Stomach (tissue), 19 donors: ENCODE measurements at places on chromosomes 7 and 10. TPM values are rescaled to one million over a fixed set of nuclear protein-coding genes. Genes with fewer than 3 reads are reported as not detected.

CUBN gene
- 0.10 TPM for polyA plus RNA-seq

GRCh38 chr10:23514321-23514720 is 75.4 kb downstream of the OTUD1 start:
- H3K27ac ChIP-seq = no peak overlapping the region
- no peaks in the 10 kb centered on the region for H3K4me1 ChIP-seq
- no peak overlapping the region for H3K4me3 ChIP-seq

- peak overlapping the region; percentile 65 for H3K27ac ChIP-seq
- H3K4me3 ChIP-seq = no peak overlapping the region
- H3K36me3 ChIP-seq = no peaks in the 10 kb centered on the region
- H3K27me3 ChIP-seq = no peaks in the 10 kb centered on the region
- peaks cover 33% of the 10 kb centered on the region for H3K4me1 ChIP-seq
Observed at GRCh38 chr7:90111-91063, 102.0 kb upstream of the FAM20C start.

- no peak overlapping the region for H3K27ac ChIP-seq
- no peaks in the 10 kb centered on the region for H3K27me3 ChIP-seq
- H3K4me1 ChIP-seq = peaks cover 3% of the 10 kb centered on the region
- no peak overlapping the region for H3K4me3 ChIP-seq
- no peaks in the 10 kb centered on the region for H3K36me3 ChIP-seq
Observed at GRCh38 chr7:149317986-149318672, 56.1 kb downstream of the ZNF783 start.

GRCh38 chr10:5243521-5243987 is 46.9 kb downstream of the AKR1C4 start:
- H3K27me3 ChIP-seq = no peaks in the 10 kb centered on the region
- no peak overlapping the region for H3K27ac ChIP-seq
- no peak overlapping the region for H3K4me3 ChIP-seq
- H3K36me3 ChIP-seq = no peaks in the 10 kb centered on the region
- no peaks in the 10 kb centered on the region for H3K4me1 ChIP-seq
- no peak for DNase-seq

GRCh38 chr7:121447911-121448300 is 51.8 kb upstream of the FAM3C start:
- no peaks in the 10 kb centered on the region for H3K27me3 ChIP-seq
- DNase-seq = no peak
- H3K27ac ChIP-seq = no peak overlapping the region
- no peaks in the 10 kb centered on the region for H3K4me1 ChIP-seq

- DNase-seq = peak; percentile 34
- no peaks in the 10 kb centered on the region for H3K36me3 ChIP-seq
- no peak overlapping the region for H3K4me3 ChIP-seq
- peaks cover 13% of the 10 kb centered on the region for H3K4me1 ChIP-seq
- H3K27ac ChIP-seq = no peak overlapping the region
Observed at GRCh38 chr10:45427970-45428366, 54.0 kb downstream of the ALOX5 start.

GRCh38 chr7:150927956-150928344 is 50.2 kb downstream of the KCNH2 start:
- H3K4me1 ChIP-seq = no peaks in the 10 kb centered on the region
- H3K4me3 ChIP-seq = no peak overlapping the region
- peak; percentile 53 for DNase-seq
- no peak overlapping the region for H3K27ac ChIP-seq
- H3K27me3 ChIP-seq = no peaks in the 10 kb centered on the region

DNA sequence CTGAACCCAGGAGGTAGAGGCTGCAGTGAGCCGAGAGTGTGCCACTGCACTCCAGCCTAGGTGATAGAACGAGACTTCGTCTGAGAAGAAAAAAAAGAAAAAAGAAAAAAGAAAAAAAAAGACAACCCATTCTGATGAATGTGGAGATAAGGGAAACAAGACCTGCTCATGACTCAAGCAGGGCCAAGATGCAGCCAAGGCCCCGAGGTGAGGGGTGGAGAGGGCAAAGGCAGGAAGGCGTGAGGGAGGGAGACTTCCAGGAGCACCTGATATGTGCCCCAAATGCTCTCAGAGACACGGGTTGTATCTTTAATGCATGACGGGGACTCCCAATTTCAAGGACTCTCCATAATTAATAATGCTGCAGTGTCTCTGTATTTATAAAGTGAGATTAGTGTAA is 134.6 kb downstream of the PIP4K2A start:
- H3K4me1 ChIP-seq = no peaks in the 10 kb centered on the region
- no peaks in the 10 kb centered on the region for H3K27me3 ChIP-seq
- no peak overlapping the region for H3K27ac ChIP-seq
- no peak for DNase-seq

DNA sequence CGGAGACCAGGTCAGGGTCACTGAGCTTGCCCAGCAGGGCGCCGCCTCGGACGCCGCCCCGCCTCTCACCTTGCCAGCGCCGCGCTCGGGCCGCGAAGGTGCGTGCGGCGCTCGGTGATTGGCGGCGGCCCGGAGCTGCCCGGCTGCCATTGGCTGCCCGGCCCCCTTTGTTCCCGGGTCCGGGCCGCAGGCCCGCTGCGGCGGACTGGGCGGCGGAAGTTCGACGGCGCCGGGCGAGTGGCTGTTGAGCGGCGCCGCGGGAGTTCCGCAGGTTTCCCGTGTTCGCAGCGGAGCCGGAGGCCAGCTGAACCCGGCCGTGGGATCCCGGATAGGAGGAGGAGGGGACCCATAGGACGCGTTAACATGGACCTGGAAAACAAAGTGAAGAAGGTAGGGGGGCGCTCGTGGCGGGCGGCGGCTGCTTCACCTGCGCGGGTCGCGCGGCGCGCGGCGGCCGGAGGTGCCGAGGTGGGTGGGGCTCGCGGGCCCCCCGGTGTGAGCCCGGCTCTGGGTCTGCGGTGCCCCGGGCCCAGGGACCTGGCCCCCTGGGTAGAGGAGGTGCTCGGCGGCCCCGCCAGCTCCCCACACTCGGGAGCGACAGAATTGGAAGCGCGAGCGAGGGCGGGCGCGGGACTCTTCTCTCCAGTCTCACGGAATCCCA is at the start of gene TES:
Gene TES (plus strand): TSS at position 195 of the 661 bp plus-strand sequence. CDS start 169 bp downstream, at position 364.
- H3K4me1 ChIP-seq = peaks cover 40% of the 10 kb centered on the region
- H3K4me3 ChIP-seq = peak within 1 kb of the TSS; percentile 82
- H3K36me3 ChIP-seq = no peaks in the 10 kb centered on the region
- H3K27ac ChIP-seq = peak within 1 kb of the TSS; percentile 95
- peak; percentile 87 for DNase-seq

CPVL gene
- 4.1 TPM for polyA plus RNA-seq

DNA sequence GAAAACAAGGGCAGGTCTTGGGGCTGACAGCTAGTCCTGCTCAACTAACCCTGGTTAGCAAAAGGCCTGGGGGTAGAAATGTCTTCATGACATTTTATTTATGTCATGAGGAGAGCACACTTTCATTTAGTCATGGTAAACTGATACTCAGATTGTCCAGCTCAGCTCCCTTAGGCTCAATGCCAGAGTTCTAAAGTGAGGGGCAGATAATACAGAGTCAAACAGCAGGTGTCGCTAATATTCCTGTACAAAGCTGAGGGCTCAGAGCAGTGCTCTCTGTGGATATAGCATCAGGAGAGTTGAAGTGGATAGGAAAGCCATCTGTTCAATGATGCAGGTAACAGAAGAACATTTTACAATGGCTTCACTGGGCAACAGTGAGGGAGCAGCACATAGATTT is 26.8 kb upstream of the CALCR start:
- DNase-seq = peak; percentile 9
- no peaks in the 10 kb centered on the region for H3K36me3 ChIP-seq
- H3K4me1 ChIP-seq = no peaks in the 10 kb centered on the region
- H3K27ac ChIP-seq = no peak overlapping the region

DNA sequence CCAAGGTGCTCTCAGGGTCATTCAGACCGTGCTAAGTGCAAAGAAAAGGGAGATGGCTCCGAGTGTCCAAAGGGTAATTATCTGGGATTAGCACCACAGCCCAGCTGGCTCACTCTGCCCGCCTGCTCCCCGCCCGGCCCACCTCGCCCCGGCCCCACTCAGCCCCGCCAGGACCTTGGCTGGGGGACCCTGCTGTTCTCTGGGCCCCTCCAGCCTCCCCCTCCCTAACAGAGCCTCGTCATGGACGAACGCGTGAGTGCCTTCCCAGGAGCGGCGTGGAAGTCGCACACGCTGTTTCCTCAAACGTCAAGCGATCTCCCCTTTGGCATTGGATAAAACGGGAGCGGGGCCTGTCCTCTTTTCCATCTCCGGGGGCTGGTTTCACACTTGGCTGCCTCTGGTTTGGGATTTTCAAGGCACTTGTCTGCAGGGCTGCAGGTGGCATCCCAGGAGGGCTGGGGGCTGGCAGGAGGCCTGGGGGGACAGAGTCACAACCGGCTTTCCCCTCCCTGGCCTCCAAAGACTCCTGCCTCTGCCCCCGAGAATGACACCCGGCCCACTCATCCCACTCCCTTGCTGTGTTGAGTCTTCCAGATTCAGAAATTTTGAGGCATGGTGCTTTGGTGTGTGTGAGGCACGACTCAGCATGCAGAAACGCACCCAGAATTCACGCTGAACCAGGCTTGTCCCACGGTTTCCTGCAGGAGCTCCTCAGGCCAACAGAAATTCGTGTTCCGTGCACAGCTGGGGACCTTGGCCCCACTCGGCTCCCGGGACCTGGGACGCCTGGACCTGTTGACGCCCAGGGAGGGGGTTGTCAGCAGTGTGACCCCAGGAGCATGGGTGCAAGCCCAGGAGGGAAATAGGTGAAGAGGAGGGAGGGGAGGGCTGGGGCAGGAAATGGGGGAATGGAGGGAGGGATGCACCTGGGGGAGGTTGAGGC is 110.0 kb downstream of the PDGFA start:
- no peak overlapping the region for H3K27ac ChIP-seq
- no peaks in the 10 kb centered on the region for H3K36me3 ChIP-seq
- no peaks in the 10 kb centered on the region for H3K4me1 ChIP-seq
- H3K4me3 ChIP-seq = no peak overlapping the region
- H3K27me3 ChIP-seq = peaks cover 46% of the 10 kb centered on the region

POLR2J2 gene
- 1.8 TPM for polyA plus RNA-seq

TMEM213 gene
- polyA plus RNA-seq = 0.08 TPM

- H3K27ac ChIP-seq = no peak overlapping the region
- no peak overlapping the region for H3K4me3 ChIP-seq
- H3K36me3 ChIP-seq = no peaks in the 10 kb centered on the region
- no peaks in the 10 kb centered on the region for H3K4me1 ChIP-seq
Observed at GRCh38 chr10:125605167-125605566, 77.8 kb downstream of the TEX36 start.
